ENCODE measurements at places on chromosomes 1 and 21.

DNA sequence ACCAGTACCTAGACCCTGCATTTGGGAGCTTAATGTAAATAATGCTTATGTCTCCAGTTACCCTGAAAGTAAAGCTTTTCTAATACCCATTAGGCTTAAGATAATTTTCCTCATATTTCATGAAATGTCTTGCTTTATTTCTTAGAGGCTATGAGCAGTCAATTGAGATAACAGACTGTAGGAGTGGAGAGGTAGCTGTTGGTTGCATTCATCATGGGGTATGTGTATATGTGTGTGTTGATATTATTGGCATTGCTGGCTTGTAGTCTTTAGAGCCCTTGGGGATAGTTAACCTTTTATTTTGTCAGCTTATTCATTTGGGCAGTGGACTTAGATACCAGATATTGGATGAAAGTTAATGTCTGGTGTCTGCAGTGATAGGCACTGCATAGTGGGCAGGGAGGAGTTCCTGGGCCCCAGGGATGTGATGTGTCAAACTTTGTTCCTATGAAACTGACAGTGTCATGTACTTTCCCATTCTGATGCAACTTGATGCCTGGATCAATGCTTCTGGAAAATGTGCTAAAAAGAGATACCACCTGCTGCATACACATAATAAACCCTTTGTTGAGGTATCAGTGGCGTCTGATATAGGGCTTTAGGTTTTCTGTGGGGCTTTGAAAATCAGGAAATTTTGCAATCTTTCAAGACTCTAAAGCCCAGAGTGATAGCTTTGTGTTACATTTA lies 83.9 kb downstream of the MAST2 start:
- DNase-seq: no peak

DNA sequence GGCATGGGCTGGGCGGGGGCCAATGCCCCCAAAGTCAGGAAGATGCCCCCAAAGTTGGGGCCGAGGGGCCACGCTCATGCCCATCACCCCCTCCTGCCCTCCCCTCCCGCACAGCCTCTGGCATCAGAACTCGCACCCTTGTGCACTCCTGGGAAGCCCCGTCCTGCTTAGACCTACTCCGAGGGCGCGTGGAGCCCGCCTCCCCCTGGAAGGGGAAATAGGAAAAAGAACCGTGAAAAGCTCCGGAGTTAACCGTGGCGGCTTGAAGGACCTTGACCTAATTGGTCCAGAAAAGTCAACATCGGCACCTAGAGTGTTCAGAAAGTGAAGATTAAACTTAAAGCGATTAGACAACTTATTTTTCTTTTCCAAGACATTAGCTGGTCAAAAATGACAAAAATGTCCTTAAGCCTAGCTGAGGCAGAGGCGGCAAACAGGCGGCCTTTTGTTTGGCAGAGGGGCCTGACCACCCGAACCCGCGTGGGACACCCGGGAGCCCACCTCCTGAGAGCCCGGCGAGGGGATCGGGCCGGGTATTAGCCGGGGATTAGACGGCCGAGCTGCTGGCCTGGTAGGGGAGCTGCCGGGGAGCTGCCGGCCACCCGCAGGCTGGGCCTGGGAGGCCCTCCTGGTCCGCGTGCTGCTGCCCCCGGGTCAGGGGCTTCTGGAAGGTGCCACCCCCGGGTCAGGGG lies 65.5 kb downstream of the PRDM16 start:
- DNase-seq: peak; percentile 54

GRCh38 chr1:211267204-211267857 lies 8.2 kb downstream of the RCOR3 start:
- no peak for DNase-seq

GRCh38 chr1:156832434-156832833 lies 15.8 kb upstream of the SH2D2A start:
- no peak for DNase-seq

- DNase-seq: no peak
Observed at GRCh38 chr1:170620164-170620563, 43.8 kb upstream of the PRRX1 start.

DNA sequence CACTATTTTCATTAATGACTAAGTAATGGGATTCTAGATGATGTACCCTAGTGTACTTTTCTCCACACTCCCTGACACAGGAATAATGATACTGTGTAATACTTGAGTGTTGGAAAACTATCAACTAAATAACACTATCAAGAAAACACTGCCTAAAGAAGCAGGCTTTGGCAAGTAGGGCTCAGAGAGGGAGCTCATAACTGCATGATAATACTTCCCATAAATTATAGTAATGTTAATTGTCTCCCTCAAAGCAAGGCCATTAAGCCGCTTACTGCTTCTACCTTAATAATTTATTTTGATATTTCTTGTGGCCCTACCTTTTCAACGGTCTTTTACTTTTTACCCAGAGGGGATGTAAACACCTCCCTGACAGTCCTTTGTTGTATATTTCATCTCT lies 69.0 kb downstream of the SAMSN1 start:
- DNase-seq: no peak

GRCh38 chr1:5349526-5349925 lies 642.7 kb downstream of the NPHP4 start:
- DNase-seq: no peak

DNA sequence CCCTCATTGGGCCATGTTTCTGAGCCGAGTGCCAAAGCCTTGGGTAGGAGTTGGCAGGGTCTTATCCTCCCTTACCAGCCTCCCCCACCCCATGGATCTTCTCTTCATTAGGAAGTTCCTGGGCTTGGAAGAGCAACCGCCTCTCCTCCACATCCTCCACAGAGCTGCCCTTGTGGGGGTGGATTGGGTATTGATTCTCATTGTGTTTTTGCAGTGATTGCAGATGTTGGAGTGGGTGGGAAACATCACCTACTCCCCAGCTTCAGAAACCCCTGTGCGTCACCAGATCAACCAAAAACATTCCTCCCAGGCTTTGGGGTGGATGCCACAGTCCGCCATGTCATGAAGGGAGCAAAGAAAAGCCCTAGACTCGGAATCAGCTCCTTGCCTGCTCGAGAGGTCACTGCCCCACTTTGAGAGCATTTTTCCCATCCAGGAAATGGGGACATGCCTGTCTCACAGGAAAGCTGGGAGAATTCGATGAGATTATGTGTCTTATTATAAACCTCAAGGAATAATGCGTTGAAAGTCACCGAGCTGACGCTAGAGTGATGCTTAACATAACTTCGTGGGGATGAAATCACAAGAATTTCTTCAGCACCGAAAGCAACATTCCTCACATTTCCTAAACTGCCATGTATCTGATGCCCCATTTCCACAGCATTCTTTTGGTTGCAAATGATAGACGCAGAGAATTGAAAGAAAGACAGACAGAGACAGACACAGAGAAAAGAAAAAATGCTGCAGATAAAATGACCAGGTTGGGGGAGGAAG lies 44.7 kb upstream of the ZBTB40 start:
- no peak for DNase-seq

GRCh38 chr1:197435224-197435623 lies 167.2 kb downstream of the CRB1 start:
- peak; percentile 73 for DNase-seq

GRCh38 chr21:44571844-44572782 lies 1.4 kb upstream of the KRTAP10-4 start:
- DNase-seq: no peak

DNA sequence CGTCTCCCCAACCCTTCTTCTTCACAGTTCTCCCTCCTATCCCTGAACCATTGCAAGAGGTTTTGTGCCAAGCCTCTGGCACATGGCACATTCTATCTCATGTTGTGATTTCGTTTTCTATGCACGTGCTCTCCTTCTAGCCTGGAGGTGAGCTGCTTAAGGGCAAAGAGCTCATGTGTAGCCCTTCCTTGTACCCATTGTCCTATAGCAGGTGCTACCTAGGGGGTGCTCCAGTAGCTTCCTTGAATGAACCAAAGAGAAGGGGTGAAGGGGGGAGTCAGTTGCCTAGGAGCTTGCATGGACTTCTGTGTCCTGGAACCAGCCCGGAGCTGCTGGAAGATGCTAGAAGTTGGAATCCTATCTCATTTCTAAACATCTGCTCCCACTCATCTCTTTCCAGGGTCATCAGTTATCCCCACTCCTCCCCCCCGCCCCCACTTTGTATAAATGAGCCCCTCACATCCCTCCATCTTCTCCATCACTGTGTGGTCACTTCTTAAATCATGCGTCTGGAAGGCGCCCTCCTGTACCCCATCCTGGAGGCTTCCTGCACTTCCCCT lies 535 bp upstream of the DISC1 start:
- no peak for DNase-seq

GRCh38 chr1:66648901-66649595 lies 103.2 kb upstream of the DYNLT5 start:
- DNase-seq: no peak

GRCh38 chr21:15164678-15165303 lies 100.0 kb upstream of the NRIP1 start:
- no peak for DNase-seq

GRCh38 chr1:29425631-29426030 lies 189.3 kb downstream of the PTPRU start:
- DNase-seq: no peak

- peak; percentile 59 for DNase-seq
Observed at GRCh38 chr1:245475126-245475525, 320.3 kb downstream of the KIF26B start.

- no peak for DNase-seq
Observed at GRCh38 chr1:202831906-202832305, 21.2 kb downstream of the PCAT6 start.

- no peak for DNase-seq
Observed at GRCh38 chr1:199089393-199090122, 450.7 kb downstream of the PTPRC start.

GRCh38 chr21:25188677-25189079 lies 418.6 kb downstream of the MRPL39 start:
- DNase-seq: no peak

GRCh38 chr1:9312168-9312720 lies 19.6 kb downstream of the SPSB1 start:
- DNase-seq: no peak

DNA sequence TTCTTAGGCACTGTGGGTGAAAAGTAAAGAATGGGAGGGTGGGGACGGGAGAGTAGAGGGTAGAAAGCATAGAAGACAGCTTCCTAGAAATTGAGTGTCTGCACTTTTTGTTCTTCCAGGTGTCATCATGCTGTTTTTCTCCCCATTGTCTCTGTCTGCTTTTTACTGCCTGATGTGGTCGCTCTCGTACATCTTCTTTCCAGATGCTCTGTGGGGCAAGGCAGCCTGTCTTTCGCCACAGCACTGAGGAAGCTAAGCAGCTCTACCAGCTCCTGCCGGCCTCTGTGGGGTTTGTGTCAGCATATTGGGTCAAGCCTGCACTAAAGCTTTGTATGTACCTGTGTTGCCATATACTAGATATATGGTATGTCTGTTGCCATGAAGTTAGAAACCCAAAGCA lies 13.2 kb downstream of the TMEM269 start:
- DNase-seq: no peak

GRCh38 chr1:201686714-201687455 lies 142.1 kb upstream of the IPO9 start:
- no peak for DNase-seq

DNA sequence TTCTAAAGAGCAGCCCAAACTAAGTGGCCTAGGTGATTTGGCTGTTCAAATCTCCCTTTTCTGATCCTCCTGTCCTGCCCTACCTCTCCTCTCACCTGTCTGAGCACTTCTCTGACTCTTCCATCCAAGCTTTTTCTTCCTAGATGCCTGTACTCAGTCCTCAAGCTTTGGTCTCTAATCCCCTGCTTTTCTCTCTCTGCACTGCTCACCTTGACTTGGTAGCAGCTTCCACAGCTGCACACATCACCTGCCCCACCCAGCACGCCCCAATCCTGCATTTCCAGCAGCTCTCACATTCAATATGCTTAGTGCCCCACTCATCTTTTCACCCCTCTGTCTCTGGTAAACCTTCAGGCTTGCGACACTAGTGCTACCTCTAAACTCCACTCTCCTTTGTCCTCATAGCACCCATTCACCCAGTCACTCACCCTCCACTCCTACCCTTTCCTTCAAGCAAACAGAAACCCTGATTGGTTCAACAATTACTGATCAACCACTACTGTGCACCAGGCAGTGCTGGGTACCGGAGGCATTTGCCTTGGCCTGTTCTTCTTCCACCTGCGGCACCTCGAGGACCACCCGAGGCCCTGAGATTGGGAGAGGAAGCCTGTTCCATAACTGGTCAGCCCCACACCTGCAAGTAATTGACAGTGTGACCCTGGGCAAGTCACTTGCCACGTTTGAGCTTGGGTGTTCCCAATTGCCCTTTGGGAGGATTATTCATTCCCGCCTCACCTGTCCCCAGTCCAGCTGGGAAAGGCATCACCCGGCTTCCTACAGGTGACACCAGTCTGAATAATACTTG lies 136.1 kb upstream of the EDN2 start:
- no peak for DNase-seq

DNA sequence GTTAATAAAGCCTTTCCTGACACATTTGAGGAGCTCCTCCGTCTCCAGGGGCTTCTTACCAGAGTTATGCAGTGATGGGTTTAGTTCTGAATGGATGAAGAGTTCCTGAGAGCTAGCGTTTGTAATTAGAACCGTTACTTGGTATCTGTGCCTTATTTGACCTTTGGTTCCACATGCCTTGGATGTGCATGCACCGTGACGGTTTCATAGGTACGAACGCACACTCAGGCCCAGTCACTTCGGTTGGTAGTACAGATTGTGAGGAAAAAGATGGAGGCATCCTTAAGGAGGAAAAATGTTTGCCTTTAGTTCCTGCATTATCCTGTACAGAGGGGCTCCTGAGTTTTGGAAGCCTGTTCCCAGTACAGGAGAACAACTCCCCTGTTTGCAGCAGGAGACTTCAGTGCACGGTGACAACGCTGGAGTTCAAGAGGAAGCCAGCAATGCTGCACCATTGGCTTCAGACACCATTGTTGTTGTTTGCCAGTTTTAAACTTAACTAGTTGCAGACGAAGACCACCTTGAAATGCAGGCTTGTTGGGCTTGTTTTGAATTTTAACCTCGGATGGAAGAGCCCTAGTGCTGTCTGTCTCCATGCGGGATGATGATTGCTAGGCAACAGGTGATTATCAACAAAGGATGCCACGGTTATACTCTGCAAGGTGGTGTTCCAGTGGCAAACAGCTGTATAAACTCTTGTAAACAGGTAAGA lies 8.2 kb downstream of the RBM15 start:
- DNase-seq: peak; percentile 34

- DNase-seq: no peak
Observed at GRCh38 chr21:45376459-45377324, 28.3 kb upstream of the COL18A1 start.

- DNase-seq: no peak
Observed at GRCh38 chr1:14679027-14679688, 80.7 kb downstream of the KAZN start.

DNA sequence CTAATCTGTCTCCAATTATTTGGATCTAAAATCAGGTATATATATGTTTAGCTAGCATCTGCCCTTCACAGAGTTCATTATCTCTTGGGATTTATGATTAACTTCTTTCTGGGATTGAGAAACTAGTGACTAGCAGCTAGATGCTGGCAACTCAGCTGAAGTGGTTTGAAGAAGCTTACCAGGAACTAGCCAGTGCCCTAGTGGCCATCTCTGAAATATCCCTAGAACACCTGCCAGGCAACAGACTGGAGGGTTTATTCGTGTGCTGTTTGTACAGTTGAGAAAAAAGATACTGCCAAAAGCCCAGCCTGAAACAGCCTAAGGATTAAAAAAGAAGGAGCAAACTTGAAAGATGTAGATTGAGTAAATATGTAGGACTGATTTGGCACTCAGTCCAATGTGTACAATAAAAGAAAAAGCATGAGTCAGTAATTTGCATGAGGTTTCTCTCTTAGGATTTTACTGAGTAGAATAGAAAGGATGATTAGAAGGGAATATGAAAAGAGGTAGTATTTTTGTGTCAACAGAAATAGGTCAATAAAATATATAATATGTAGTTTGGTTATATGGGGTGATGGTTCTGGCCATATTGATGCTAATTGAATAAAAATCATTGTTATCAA lies 1144.6 kb upstream of the ADGRL2 start:
- DNase-seq: peak; percentile 54
